ENCODE measurements at places on chromosomes 11 and 22.

DNA sequence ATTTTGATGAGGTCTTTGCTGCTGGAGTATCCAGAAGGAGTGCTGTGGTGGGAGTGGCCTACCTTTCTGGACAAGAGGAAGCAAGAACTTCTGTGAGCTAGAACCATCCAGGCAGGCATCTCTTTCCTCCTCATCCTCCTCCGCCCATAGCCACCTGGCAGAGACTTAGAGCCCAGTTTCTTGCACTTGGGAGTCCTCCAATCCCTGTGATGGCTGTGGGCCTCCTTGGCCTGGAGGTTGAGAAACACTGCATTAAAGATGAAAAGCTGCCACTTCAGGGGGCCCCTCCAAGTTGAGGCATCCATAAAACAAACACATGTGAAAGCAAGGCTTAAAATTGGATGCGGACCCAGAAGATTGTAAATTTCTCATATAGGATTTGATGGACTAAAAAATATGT, 110.3 kb downstream of the ZBTB16 start:
- DNase-seq, result no peak

GRCh38 chr22:47161631-47162030, 399.2 kb downstream of the TBC1D22A start:
- peak; percentile 45 for DNase-seq

- DNase-seq, result no peak
Observed at GRCh38 chr22:41813726-41814410, 13.4 kb downstream of the CCDC134 start.

DNA sequence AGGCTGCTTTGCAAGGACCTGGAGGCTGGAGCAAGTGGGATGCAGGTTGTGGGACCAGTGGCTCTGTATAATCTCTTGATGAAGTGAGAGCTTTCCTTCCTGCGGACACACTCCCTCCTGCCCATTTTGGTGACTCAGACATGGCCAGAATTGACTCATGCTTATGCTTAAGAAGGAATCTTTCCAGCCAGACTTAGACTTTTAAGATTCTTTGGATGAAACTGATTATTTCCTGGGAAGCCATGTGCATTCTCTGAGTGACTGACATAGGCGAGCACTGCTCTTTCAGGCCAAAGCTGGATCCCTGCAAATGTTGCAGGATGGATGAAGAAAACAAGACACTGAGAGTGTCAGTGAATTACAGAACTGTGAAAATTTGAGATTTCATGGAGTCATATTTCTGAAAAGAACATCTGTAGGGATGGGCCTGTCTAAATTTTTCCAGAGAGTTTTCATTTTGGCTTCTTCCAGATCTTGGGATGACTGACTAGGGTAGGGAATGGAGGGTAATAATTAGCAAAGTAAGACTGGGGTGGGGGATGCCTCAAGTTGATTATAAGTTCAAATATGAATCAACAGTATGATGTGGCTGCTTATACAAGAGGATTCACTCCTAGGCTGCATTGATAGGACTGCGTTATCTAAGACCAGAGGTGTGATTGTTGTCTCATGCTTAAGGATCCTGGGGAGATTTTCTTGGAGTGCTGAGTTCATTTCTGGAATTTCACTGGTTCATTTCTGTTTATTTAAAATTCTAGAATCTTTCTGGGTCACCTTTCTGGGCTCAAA, 195.8 kb downstream of the HIPK3 start:
- no peak for DNase-seq

GRCh38 chr11:61472868-61473267, 35.7 kb upstream of the LRRC10B start:
- no peak for DNase-seq

GRCh38 chr22:24407278-24407665, 20.1 kb upstream of the ADORA2A start:
- no peak for DNase-seq

DNA sequence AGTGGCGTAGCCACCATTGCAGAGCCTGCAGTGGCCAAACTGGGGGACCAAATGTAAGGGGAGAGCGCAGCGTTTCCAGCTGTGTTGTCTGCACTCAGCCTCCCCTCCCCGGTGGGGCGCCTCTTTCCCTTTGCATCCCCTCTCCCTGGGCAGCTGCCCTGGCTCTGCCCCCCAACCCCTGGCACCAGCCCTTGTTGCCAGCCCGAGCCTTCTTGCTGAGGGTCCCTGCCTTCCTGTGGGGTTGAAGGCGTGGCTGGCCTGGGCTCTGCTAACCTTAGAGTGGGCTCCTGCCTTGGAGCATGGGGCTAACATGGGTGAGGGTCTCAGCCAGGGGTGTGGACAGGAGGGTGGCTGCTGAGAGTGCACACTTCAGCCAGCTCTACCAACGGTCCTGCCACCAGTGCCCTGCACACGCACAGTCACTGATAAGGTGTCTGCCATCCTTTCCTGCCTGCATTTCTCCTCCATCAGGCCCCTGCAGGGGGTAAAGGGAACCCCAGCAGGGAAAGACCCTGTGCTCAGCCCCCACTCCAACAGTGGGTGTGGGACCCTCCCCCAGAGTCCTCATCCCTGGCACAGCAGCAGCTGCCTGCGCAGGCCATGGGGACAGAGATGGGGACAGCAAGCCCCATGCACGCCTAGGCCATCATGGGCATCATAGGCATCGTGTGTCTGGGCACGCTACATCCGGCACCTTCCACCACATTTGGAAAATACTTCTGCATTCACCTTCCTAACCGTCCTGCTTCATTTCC, 43.5 kb downstream of the CERK start:
- DNase-seq, result no peak

GRCh38 chr11:59076876-59077571, 9.1 kb upstream of the GLYATL1B start:
- DNase-seq, result no peak

DNA sequence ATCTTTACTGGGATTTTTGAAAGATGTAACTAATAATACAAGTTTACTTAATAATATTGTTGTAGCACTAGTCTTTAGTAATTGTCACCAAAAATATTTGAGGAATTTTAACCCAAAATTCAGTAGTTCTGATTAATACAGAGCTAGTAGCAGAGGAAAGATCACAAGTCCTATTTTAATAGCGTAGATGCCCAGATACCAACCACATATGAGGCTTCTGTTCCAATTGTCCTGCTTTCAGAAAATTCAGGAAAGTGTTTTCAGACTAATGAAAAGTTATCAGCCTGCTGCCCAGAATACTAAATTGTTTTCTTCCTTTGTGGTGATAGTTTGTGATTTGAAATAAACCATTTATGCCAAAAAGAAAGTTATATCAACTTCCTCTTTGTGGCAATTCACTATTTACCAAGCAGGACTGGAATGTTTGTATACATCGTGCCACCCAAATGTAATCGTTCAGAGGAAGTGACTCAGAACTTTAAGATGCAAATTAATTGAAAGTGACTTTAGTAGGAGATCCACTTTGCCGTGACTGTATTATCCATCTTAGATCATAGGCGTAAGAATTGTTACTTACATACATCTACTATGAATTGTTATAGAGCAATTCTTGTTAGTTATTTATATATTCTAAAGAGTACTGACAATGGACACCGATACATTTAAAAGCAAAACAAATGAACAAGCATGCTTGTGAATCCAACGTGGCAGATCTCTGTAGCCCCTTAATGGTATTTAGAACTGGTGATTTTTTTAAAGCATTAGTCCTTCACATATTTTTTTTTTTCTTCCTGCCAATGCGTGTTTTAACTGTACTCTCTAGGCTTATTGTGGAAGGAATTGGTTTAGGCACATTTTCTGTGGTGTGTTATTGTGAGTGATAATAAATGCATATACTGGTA, 231.0 kb downstream of the DDX10 start:
- DNase-seq, result no peak

DNA sequence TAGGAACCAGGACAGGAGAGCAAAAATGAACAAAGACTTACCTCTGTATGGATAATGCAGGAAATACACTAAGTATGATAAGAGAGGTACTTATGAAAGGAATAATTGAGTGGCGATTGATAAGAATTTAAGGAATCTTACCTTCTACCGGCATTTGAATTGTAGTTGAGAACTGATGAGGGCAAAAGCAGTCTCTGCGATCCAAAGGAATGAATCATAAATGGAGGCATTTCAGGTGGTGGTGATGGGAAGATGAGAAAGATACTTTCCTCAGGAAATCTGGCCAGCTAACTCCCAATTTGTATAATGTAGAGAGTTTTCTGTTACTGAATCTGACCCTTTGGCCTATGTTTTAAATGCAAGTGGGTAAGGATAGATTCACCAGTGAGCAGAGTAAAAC, 71.9 kb upstream of the C11orf87 start:
- DNase-seq, result no peak

- DNase-seq, result no peak
Observed at GRCh38 chr22:49188091-49188490, 639.6 kb downstream of the BRD1 start.

- no peak for DNase-seq
Observed at GRCh38 chr11:73480677-73481076, 104.5 kb downstream of the RELT start.

DNA sequence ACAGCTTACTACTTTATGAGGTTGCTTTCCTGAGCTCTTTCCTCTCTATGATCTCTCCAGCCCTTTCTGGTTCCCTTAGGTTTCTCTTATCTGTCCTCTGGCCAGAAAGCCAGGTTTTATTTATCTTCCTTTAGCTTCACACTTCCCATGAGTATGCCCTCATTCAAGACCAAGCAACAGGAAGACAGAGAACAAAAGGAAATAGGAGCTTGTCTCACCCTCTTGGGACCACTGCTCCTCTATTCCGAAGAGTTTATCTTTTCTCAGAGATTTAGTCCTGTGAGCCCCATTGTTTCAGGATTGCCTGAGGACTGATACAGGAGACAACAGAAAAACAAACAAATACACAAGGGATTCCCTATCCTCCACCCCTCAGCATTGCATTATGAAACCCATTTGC, 62.4 kb upstream of the CCDC179 start:
- DNase-seq, result no peak

- no peak for DNase-seq
Observed at GRCh38 chr22:29109822-29110221, 37.0 kb downstream of the KREMEN1 start.

GRCh38 chr11:109590782-109591181, 168.8 kb downstream of the C11orf87 start:
- no peak for DNase-seq

- DNase-seq, result no peak
Observed at GRCh38 chr11:93482556-93482955, 60.6 kb downstream of the SMCO4 start.

DNA sequence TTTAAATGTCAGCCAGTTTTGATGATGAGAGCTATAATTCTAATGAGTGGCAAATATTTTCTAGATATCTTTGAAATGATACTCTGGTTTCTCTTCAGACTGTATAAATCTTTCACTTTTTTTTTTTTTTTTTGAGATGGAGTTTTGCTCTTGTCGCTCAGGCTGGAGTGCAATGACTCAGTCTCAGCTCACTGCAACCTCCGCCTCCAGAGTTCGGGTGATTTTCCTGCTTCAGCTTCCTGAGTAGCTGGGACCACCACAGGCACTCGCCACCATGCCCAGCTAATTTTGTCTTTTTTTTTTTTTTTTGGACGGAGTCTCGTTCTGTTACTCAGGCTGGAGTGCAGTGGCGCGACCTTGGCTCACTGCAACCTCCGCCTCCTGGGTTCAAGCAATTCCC, 113.6 kb downstream of the TEAD1 start:
- DNase-seq, result no peak

DNA sequence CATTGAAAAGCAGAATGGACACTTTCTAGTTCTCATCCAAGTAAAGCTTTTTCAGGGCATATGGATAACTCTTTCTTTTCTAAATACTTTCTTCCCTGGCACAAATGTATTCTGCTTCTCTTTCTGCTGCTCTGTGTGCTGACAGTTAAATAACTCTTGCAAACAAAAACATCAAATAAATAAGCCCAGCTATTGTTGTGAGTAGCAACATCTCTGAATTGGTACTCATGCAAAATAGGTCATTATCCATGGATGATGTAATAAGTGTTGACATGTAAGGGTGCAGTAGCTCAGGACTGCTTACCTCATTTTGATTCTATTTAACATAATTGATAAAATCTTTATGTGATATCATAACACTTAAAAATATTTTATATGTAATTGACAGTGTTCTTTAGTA, 164.3 kb downstream of the MSANTD4 start:
- DNase-seq, result no peak

DNA sequence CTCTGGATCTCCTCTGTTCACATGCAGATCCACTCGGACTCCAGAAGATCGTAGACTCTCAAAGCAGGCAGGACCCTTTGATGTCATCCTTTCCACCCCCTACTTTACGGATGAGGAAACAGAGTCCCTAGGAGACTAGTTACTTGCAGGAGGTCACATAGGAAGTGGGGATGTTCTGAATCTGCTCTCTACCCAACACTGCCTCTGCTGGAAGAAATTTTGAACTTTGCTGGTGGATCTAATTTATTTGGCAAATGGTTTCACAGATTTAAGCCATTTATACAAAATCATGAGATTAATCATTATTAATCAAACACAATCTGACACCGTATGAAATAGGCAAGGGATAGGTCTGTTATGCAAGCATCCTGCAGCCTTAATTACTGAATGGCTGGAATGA, 55.0 kb upstream of the USP47 start:
- DNase-seq, result peak; percentile 20

DNA sequence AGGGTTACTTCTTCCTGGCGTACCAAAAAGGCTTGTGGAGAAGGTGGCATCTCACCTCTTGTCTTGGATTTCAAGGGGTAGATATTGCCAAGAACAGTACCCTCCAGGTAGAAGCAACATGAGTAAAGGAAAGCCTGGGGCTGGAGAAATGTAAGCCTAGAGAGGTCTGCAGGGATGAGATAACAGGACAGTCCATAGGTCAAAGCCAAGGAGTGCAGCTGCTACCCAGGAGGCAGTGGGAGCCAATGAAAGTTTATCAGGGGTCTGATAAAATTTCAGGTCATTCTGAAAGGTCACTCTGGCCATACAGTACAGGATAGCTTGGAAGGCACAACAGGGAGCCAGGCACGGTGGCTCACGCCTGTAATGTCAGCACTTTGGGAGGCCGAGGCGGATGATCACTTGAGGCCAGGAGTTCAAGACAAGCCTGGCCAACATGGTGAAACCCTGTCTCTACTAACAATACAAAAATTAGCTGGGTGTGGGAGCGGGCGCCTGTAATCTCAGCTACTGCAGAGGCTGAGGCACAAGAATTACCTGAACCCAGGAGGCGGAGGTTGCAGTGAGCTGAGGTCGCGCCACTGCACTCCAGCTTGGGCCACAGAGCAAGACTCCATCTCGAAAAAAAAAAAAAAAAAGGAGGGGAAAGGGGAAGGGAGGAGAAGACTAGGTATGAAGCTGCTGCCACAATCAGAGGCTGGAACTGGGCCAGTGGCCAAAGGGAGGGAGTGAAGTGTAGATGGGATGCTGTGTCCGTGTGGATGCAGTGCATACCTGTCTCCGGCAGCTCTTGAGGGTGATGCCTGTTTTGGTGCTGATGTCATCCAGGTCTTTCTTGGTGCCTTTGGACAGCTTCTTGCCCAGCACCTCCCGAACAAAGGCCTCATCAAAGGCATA, 1.2 kb downstream of the FIBP start:
- DNase-seq, result no peak
